Esophagus muscularis mucosa (tissue), 4 donors: ENCODE measurements at places on chromosomes 2 and 18.
A peak's percentile ranks its signal among the peaks of the same experiment; 100 is the strongest.

- DNase-seq = no peak
- H3K27me3 ChIP-seq = no peaks in the 10 kb centered on the region
- no peak overlapping the region for H3K27ac ChIP-seq
- no peaks in the 10 kb centered on the region for H3K36me3 ChIP-seq
- H3K4me1 ChIP-seq = peaks cover 12% of the 10 kb centered on the region
These were observed 22.7 kb downstream of the USP34 start for GRCh38 chr2:61448229-61448628.

DNA sequence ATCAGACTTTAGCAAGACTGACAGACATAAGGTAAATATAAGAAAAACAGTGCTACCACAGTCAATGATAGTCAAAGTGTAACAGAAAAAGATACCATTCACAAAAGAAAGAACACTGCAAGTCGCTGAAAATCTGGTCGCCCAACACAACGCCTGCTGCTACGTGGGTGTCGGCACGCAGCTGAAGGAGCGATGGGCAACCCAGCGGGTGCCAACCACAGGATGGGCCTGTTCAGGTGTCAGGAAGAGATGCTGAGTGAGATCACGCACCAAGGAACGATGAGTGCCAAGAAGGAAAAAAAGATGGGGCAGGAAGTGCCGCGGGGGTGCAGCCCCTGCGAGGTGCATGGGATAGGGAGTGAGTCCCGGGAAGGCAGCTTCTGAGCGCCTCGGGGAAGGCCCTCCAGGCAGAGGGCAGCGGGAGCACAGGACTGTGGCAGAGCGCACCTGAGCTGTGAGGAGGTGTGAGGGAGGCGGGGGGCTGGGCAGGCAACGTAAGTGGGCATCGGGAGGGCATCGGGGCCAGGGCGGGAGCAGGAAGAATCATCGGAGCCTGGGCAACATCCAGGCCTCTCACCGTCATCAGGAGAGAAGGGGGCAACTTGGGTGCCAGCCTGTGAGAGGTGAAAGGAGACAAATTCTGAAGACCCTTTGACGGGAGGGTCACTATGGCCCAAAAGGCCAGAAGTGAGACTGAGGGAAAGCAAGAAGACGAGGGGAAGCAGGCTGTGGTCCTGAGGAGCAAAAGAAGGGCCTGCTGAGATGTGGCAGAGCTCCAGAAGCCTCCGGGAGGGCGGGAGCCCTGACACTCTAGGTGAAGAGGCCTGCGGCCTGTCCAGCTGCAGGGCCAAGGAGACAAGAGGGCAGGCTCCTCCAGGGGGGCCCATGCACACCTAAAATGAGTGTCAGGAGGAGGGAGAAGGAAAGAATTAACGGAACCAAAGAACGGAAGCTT, 14.8 kb upstream of the MTERF4 start:
- H3K4me1 ChIP-seq = no peaks in the 10 kb centered on the region
- no peak overlapping the region for H3K4me3 ChIP-seq
- DNase-seq = no peak
- H3K27ac ChIP-seq = no peak overlapping the region

- H3K4me3 ChIP-seq = no peak overlapping the region
- peaks cover 10% of the 10 kb centered on the region for H3K4me1 ChIP-seq
- no peak for DNase-seq
- H3K27ac ChIP-seq = peak overlapping the region; percentile 24
These were observed 30.9 kb downstream of the BABAM2 start for GRCh38 chr2:27921424-27921823.

- peaks cover 9% of the 10 kb centered on the region for H3K4me1 ChIP-seq
- H3K27ac ChIP-seq = no peak overlapping the region
- H3K36me3 ChIP-seq = no peaks in the 10 kb centered on the region
- no peaks in the 10 kb centered on the region for H3K27me3 ChIP-seq
- peak overlapping the region; percentile 54 for H3K4me3 ChIP-seq
These were observed 1.1 kb upstream of the SCN9A start for GRCh38 chr2:166376873-166377272.

- H3K27ac ChIP-seq = no peak overlapping the region
- no peak for DNase-seq
- no peaks in the 10 kb centered on the region for H3K36me3 ChIP-seq
These were observed 97.8 kb downstream of the RTN4 start for GRCh38 chr2:54952425-54952824.
